ENCODE measurements at places on chromosomes 11 and 22. TPM values are rescaled to one million over a fixed set of nuclear protein-coding genes. Genes with fewer than 3 reads are reported as not detected.

- no peak overlapping the region for H3K27ac ChIP-seq
- DNase-seq: no peak
- H3K36me3 ChIP-seq: no peaks in the 10 kb centered on the region
- no peaks in the 10 kb centered on the region for H3K27me3 ChIP-seq
Observed at GRCh38 chr22:27397954-27398342, 403.6 kb downstream of the MN1 start.

- no peak for DNase-seq
- no peak overlapping the region for H3K27ac ChIP-seq
- no peaks in the 10 kb centered on the region for H3K36me3 ChIP-seq
- H3K4me1 ChIP-seq: peaks cover 31% of the 10 kb centered on the region
- H3K27me3 ChIP-seq: no peaks in the 10 kb centered on the region
- H3K4me3 ChIP-seq: peak overlapping the region; percentile 40
Observed at GRCh38 chr22:50300620-50301257, 6.7 kb downstream of the PLXNB2 start.

DNA sequence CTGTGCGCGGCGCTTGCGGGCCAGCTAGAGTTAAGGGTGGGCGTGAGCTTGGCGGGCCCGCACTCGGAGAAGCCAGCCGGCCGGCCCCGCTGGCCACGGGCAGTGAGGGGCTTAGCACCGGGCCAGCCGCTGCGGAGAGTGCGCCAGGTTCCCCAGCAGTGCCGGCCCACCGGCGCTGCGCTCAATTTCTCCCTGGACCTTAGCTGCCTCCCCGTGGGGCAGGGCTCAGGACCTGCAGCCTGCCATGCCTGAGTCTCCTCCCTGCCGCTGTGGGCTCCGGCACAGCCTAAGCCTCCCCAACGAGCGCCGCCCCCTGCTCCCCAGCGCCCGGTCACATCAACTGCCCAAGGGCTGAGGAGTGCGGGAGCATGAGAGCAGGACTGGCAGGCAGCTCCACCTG, 5.2 kb upstream of the PES1 start:
- no peak overlapping the region for H3K4me3 ChIP-seq
- peaks cover 24% of the 10 kb centered on the region for H3K27me3 ChIP-seq
- H3K27ac ChIP-seq: no peak overlapping the region
- no peaks in the 10 kb centered on the region for H3K4me1 ChIP-seq

DNA sequence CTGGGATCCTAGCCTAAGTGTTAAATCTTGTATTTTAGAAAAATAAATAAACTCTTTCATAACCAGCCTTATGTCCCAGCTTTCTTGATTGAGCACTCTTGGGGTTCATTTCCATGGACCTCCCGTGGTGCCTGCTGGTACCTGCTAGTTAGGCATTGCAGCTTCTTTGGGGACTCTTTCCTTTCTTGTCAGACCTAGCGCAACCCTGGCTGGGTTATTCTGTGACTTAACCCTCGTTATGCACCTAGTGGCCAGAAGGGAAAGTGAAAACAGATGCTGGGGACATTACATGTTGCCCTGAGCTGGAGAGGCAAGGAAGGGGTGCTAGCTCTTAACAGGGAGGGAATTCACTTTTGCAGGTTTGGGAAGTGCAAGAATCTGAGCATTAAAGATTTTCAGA, 46.8 kb downstream of the APIP start:
- DNase-seq: peak; percentile 18
- no peak overlapping the region for H3K4me3 ChIP-seq
- peaks cover 7% of the 10 kb centered on the region for H3K36me3 ChIP-seq
- H3K27ac ChIP-seq: no peak overlapping the region
- H3K4me1 ChIP-seq: peaks cover 4% of the 10 kb centered on the region
- H3K27me3 ChIP-seq: no peaks in the 10 kb centered on the region

DNA sequence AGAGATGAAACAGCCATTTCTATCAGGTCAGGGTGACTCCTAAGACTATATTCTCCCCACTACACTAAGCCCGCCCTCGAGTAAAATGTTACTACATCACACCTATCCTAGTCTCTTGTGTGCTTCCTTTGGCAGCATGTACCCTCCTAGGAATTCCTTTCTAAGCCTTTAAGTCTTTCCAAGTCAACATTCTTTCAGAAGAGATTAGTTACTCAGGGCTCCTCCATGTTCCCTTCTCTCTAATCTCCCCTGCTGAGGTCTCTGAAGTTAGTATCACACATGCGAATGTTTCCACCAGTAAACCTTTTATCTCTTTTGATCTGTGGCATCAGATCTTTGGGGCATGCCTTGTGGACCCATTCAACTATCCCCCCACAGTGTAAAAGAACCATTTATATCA, 873.7 kb upstream of the FAT3 start:
- H3K27me3 ChIP-seq: peaks cover 3% of the 10 kb centered on the region
- H3K4me1 ChIP-seq: peaks cover 5% of the 10 kb centered on the region
- H3K4me3 ChIP-seq: no peak overlapping the region

GRCh38 chr11:13238879-13239514, 38.6 kb upstream of the BMAL1 start:
- peaks cover 3% of the 10 kb centered on the region for H3K27me3 ChIP-seq
- no peaks in the 10 kb centered on the region for H3K36me3 ChIP-seq
- no peak overlapping the region for H3K27ac ChIP-seq
- H3K4me3 ChIP-seq: no peak overlapping the region
- peak; percentile 52 for DNase-seq
- peaks cover 4% of the 10 kb centered on the region for H3K4me1 ChIP-seq

GRCh38 chr11:90221803-90222458, 918 bp downstream of the CHORDC1 start:
- no peak for DNase-seq
- peak overlapping the region; percentile 93 for H3K4me3 ChIP-seq
- H3K27ac ChIP-seq: peak overlapping the region; percentile 91
- H3K4me1 ChIP-seq: peaks cover 52% of the 10 kb centered on the region

GRCh38 chr11:121291319-121291718, 1.3 kb upstream of the SC5D start:
- peaks cover 2% of the 10 kb centered on the region for H3K36me3 ChIP-seq
- no peaks in the 10 kb centered on the region for H3K27me3 ChIP-seq
- no peak for DNase-seq

GRCh38 chr22:39724390-39724789, 153.8 kb downstream of the CACNA1I start:
- H3K27me3 ChIP-seq: no peaks in the 10 kb centered on the region
- H3K4me3 ChIP-seq: no peak overlapping the region
- no peaks in the 10 kb centered on the region for H3K36me3 ChIP-seq
- H3K27ac ChIP-seq: no peak overlapping the region
- H3K4me1 ChIP-seq: peaks cover 18% of the 10 kb centered on the region
- DNase-seq: no peak

- no peaks in the 10 kb centered on the region for H3K36me3 ChIP-seq
- no peak for DNase-seq
- H3K4me3 ChIP-seq: no peak overlapping the region
- H3K27me3 ChIP-seq: no peaks in the 10 kb centered on the region
- H3K27ac ChIP-seq: no peak overlapping the region
Observed at GRCh38 chr11:119806064-119806915, 77.3 kb upstream of the NECTIN1 start.

GRCh38 chr11:134654161-134654915, 242.3 kb upstream of the B3GAT1 start:
- no peak overlapping the region for H3K4me3 ChIP-seq
- DNase-seq: no peak
- peaks cover 4% of the 10 kb centered on the region for H3K36me3 ChIP-seq
- no peak overlapping the region for H3K27ac ChIP-seq

DNA sequence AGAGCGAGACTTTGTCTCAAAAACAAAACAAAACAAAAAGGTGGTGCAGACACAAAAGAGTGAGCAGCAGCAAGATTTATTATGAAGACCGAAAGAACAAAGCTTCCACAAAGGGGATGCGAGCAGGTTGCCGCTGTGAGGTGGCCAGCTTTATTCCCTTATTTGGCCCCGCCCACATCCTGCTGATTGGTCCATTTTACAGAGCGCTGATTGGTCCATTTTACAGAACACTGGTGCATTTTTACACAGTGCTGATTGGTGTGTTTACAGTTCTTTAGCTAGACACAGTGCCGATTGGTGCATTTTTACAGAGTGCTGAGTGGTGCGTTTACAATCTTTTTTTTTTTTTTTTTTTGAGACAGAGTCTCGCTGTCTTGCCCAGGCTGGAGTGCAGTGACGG, 77.4 kb downstream of the CECR2 start:
- peaks cover 59% of the 10 kb centered on the region for H3K4me1 ChIP-seq
- no peak overlapping the region for H3K4me3 ChIP-seq
- no peak for DNase-seq
- H3K27ac ChIP-seq: no peak overlapping the region
- peaks cover 3% of the 10 kb centered on the region for H3K36me3 ChIP-seq
- H3K27me3 ChIP-seq: no peaks in the 10 kb centered on the region

DNA sequence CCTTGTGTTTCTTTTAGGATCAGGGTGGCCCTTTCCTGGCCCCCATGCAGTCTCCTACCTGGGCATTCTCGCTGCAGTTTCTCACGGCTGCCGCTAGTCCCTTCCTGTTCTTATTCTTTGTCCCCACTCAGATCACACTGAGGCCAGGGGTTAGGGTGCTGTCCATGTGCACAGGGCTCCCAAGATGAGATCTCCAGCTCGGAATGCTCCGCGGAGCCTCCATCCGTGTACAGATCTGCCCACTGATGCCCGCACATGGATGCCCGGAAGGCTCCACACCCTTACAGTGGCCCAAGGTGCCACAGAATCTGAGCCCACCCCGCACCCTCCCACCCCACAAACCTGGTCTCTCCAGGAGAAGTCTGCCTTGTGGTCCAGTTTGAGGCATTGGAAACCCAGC, 457.3 kb downstream of the TBC1D22A start:
- no peak overlapping the region for H3K27ac ChIP-seq
- DNase-seq: no peak
- no peaks in the 10 kb centered on the region for H3K27me3 ChIP-seq

DNA sequence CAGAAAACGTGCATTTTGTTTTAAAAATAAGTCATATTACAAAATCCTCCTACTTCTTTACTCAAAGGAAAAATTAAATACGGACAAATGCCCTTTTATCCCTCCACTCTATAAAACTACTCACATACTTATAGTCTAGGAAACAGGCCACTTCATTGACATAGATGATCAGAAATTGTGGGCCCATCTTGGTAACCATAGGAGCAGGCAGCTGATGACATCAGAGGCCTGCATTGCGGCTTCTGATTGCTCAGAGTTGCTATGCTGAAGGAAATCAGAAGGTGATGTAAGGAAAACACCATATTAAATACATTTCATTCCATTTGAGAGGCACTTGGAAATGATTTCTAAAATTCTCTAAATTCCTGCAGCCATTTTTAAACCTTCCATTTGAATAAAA, 27.0 kb downstream of the FAM76B start:
- DNase-seq: no peak
- H3K36me3 ChIP-seq: no peaks in the 10 kb centered on the region
- H3K4me3 ChIP-seq: no peak overlapping the region

GRCh38 chr11:120329556-120329955, 4.5 kb downstream of the TLCD5 start:
- H3K4me3 ChIP-seq: no peak overlapping the region
- H3K27me3 ChIP-seq: peaks cover 4% of the 10 kb centered on the region
- no peak overlapping the region for H3K27ac ChIP-seq
- DNase-seq: no peak
- H3K4me1 ChIP-seq: peaks cover 14% of the 10 kb centered on the region

DNA sequence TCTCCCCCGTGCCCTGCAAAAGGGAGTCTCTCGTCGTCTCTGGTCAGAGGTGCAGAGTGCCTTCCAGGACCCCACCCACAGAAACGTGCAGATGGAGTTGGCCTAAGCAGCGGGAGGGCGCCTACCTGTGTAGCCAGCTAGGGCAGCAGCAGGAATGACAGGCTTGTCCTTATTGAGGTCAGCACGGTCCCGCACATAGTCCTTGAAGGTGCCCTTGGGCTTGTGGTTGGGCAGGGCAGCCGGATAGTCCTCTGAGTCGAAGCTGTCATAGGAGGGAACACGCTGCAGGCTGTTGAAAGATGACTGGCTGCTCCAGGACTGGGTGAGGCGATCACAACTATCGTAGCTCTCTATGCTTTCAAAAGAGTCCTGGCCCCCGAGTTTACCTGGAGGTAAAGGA, 107.3 kb downstream of the ETS1 start:
- no peaks in the 10 kb centered on the region for H3K27me3 ChIP-seq
- peak overlapping the region; percentile 17 for H3K27ac ChIP-seq
- DNase-seq: no peak
- peaks cover 31% of the 10 kb centered on the region for H3K36me3 ChIP-seq
- peaks cover 2% of the 10 kb centered on the region for H3K4me1 ChIP-seq

DNA sequence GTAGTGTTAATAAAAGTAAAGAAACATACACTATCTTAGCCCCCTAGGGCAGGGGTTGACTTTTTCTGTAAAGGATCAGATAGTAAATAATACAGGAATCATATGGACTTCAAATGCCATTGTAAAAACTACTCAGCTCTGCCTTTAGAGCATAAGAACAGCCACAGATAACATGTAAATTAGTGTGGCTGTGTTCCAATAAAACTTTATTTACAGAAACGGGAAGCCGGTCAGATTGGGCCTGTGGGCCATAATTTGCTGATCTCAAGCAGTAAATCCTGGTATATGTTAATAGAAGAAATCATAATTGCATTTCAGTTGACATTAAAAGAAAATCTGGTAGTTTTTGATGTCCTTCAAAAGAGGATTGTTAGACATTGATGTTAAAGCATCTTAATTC, 76.5 kb downstream of the ZC3H12C start:
- peaks cover 5% of the 10 kb centered on the region for H3K36me3 ChIP-seq
- no peak overlapping the region for H3K27ac ChIP-seq
- no peak overlapping the region for H3K4me3 ChIP-seq
- DNase-seq: no peak

GRCh38 chr11:118306556-118306955, 2.0 kb downstream of the CD3E start:
- no peaks in the 10 kb centered on the region for H3K36me3 ChIP-seq
- DNase-seq: no peak
- H3K4me1 ChIP-seq: peaks cover 5% of the 10 kb centered on the region
- no peak overlapping the region for H3K4me3 ChIP-seq
- H3K27ac ChIP-seq: no peak overlapping the region
- H3K27me3 ChIP-seq: peaks cover 12% of the 10 kb centered on the region

GRCh38 chr11:123443851-123444623, 14.0 kb downstream of the GRAMD1B start:
- no peaks in the 10 kb centered on the region for H3K27me3 ChIP-seq
- H3K27ac ChIP-seq: peak overlapping the region; percentile 84
- DNase-seq: no peak
- no peak overlapping the region for H3K4me3 ChIP-seq

DNA sequence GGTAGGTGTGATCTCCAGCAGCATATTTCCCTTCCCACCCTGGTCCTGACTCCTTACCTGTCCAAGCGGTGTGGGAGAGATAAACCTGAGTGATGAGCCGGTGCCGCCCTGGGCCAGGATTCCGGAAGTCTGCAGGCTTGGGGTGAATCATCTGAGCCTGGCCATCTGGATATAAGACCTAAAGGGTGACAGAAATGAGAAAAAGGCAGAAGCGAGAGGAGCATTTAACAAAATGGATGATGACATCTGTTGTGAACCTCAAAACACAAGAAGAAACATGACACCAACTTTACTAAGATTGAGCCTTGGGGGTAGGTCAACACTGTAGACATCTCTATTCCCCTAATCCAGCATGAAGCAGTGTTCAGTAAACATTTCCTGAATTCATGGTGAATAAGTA, 62.8 kb downstream of the AAMDC start:
- peaks cover 27% of the 10 kb centered on the region for H3K36me3 ChIP-seq
- H3K27me3 ChIP-seq: no peaks in the 10 kb centered on the region
- H3K4me1 ChIP-seq: no peaks in the 10 kb centered on the region
- no peak for DNase-seq

GRCh38 chr11:74494916-74495315, 1.4 kb upstream of the LIPT2 start:
- H3K4me1 ChIP-seq: peaks cover 20% of the 10 kb centered on the region
- no peak overlapping the region for H3K4me3 ChIP-seq

The FGF4 gene
- 3.3 TPM for total RNA-seq

The OR51B5 gene
- total RNA-seq: 0.26 TPM

The TOM1 gene
- total RNA-seq: 23.5 TPM

The GPR83 gene
- total RNA-seq: 0.48 TPM

The TRAPPC4 gene
- total RNA-seq: 75.7 TPM

The THY1 gene
- 376 TPM for total RNA-seq

The PANX2 gene
- total RNA-seq: 10.2 TPM

The AGBL2 gene
- total RNA-seq: 3.7 TPM

The TIGD3 gene
- 1.9 TPM for total RNA-seq

Data from WTC11 (cell line).